ENCODE measurements at places on chromosomes 1 and 21.

- no peak for DNase-seq
Observed at GRCh38 chr1:224213438-224214119, 30.5 kb downstream of the DEGS1 start.

DNA sequence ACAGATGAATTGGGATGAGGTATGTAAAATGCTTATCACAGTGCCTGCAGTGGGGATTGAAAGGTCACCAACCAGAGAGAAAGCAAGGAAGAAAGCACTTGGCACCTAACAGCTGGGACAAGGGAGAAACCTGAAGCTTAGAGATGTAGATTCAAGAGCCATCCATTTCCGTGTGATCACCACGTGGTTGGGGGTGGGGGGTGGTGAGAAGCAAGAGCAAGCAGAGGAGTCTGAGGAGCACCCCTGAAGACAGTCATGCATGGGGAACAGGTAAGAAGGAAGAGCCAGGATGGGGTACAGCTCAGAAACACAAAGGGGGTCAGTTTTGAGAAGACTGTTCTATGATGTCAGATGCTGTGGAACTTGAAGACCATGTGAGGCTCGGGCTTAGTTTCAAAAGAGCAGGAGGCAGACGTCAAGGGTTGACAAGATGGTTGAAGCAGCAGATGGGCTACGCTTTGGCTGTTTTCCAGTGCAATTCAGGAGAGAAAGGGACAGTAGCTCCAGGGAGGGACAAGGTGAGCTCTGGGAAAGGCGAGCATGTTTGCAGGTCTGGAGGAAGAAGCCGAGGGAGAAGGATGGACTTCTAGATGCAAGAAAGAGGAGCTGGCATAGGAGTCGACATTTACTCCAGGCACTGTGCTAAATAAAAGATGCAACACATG lies 17.4 kb downstream of the KANK4 start:
- DNase-seq = no peak

DNA sequence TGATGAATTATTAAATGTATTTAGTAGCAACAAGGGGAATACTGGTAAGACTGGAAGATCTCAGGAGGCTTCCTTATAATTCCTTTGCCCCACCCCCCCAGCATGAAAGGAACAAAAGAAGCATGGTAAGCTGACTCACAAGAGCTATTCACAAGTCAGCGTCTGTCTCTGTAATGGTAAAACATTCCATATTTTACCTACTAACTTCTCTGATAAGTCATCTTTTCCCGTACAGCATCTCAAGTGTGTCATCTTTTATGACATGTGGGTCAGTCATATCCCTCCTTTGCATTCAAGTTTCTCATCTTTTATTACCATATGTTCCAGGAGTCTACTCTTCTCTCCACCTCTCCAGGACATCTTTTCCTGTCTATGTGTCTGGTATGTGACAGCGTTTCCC lies 241.3 kb downstream of the PLA2G4A start:
- DNase-seq = no peak

DNA sequence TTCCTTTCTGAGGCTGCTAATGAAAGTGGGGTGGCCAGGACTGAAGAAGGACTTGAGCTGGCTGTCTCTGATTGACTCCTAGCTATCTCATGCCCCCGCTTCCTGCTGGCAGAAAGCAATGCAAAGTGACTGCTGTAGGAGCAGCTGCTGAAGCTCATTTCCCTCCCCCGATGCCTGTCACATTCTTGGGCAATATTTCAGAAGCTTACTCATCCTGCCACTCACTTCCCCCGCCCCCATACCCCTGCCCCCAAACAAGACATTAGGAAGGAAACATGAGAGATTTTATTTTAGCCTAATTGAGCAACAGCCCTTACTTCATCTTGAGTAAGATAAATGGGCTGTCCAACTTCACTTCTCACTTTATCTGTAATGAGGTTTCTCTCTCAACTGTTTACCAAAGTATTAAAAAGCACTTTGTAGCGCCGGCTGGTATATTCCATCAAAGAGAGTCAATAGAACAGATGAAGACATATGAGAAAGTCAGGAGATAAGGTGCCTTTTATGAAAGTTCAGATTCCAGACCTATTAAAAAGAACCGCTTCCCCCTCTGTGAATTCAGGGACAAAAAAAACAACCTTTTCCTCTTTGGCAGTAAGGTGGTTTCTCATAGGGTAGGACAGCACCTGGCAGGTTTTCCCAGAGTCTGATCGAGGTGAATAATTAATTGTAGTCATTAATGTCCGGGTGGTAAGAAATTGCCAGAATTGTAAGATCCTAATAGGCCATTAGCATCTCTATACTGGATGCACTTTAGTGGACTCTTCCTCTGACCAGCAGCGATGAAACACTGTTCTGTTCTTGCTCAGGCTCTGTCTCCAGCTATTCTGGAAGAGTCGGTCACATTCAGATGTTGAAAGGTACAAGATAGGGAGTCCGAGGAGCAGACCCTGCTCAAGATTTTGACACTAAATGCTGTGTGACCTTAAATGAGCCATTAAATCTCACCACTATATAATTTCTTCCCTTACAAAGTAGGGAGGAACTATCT lies 70.2 kb downstream of the SH3GLB1 start:
- peak; percentile 5 for DNase-seq

DNA sequence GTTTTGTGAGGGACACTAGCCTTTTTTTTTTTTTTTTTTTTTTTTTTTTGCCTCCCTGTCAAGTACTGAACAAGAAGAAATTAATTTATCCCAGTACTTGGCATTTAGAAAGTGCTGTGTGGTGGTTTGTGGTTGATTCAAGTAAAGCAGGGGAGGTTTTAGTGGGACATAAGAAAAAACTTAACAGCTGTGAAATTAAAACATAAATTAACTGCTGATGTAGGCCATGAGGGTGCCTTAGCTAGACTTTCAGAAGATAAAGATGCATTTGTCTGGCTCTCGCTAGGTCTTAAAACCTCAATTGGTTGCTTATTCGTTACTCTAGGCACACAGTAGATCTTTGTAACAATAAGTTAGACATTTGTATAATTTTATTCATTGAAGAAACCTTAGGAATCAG lies 52.3 kb downstream of the SPATA46 start:
- DNase-seq = no peak

DNA sequence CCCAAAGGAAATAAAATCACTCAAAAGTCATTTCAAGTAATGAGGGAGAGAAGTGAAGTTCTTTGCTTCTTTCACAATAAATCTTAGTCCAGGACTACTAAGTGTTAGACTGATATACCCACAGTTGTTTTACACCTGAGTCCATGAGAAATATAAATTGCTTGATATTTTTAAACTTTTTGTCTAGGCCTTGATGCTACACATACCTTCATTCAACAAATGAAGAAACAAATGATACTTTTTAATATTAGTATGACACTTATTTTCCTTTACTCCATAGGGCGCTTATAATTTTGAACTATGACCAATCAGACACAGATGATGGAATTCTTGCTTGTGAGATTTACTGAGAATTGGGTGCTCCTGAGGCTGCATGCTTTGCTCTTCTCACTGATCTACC lies at the start of gene OR14K1:
Gene OR14K1 (plus strand): TSS at position 301 of the 400 bp plus-strand sequence. CDS start 0 bp downstream, at position 301.
- DNase-seq = no peak

DNA sequence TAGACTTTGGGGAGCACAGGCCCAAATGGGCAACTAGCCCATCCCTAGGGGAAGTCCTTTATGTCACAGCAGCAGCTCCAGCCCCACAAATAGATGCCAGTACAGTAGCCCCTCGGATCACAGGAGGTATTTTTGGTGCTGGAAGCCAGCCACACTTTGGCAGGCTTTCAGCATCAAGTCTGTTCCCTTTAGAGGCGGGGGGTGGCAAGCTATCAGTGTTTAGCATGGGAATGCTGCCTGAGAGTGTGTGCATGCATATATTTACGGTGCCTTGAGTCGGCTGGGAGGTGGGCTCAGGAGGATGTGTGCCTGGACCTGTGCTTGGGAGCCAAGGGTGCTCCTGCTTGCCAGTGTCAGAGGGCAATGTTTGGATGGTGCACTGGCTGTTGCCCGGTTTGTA lies 3.5 kb upstream of the PLXNA2 start:
- no peak for DNase-seq

DNA sequence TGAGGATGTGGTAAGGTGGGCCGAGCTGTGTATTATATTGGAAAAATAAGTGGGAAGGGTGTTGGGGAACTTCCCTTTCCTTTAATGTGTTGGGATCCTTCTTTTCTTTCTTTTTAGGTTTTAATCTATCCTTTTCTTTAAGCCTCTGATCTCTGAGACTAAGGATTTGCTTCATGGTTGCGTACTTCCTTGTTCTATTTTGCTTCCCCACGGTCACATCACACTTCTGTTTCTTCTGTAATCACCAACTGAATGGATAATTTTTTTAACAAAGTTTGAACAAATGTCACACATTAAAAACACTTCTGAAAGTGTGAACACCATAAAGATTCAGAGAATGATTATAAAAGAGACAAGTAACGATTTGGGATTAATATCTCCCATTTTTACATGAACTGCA lies 17.4 kb downstream of the DMRTA2 start:
- DNase-seq = no peak

GRCh38 chr1:229088711-229089110 lies 182.2 kb upstream of the RAB4A start:
- DNase-seq = no peak

- no peak for DNase-seq
Observed at GRCh38 chr1:66984491-66984890, 59.7 kb downstream of the MIER1 start.

DNA sequence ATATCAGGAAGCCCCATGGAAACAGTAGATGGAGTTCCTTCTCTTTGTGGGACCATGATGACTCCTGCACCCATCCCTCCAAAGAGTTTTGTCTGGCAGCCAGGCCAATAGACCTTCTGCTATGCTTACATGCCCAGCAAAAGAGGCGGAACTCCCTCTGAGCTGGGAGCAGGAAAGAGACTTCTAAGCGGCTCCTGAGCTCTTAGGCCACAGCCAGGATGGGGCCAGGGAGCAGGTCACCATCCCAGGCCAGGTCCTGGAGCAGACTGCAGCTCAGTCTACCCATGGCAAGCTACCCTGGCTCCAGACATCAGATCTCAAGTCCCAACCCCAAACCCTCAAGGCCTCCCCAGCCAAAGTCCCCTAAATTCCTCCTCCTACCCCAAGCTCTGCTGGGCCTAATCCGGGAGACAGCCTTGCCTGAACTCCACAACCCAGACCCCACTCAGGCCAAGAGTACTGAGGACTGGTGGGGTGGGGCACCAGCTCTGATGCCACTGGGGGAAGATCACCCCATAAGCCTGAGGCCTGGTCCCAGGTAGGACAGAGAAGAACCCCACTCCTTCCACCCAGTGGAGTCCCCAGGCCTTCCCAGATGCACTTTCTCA lies 387.9 kb downstream of the MATN1 start:
- no peak for DNase-seq

DNA sequence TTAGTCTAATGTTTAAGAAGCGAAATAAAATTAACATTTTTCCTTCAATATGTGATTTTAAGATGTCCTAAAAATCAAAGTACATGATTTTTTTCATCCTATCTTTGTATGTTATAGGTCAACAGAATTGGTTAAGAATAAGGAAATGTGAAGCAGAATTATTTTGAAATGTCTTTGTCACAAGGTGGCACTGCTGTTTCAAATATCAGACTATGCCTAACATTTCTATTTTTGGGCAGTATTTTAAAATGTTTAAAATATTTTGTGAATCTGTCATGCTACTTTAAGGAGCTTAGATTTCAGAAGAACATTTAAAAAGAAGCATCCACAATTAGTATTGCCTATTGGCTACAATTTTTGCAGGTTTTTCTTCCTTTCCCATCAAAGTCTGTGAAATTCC lies 38.7 kb downstream of the AMY1C start:
- no peak for DNase-seq

DNA sequence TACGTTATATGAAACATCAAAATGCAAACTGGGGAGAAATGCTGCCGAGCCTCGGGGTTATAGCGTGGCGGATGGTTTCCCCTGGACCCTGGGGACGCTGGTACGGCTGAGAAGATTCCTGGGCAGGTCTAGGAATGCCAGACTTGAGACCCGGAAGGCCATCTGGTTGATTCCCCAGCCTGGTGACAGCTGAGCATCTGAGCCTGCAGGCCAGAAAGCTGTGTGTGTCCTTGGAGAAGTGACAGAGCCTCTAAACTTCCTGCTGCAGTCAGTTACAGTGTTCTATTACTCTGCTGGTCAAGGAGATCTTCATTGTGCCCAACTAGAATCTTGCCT lies 2.3 kb downstream of the VASH2 start:
- DNase-seq = no peak

DNA sequence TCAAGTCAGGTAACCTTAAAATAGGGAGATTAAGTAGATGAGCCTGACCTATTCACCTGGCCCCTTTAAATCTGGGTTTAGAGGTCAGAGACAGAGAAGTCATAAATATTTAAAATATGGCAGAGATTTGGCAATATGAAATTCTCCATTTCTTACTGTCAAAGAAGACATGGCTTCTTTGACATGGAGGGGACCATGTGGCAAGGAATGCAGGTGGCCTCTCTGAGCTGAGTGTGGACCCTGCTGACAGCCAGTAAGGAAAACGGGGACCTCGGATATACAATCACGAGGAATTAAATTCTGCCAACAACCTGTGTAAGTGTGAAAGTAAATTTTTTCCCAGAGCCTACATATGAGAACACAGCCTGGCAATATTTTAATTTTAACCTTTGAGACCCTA lies 427.5 kb upstream of the PROX1 start:
- no peak for DNase-seq

- no peak for DNase-seq
Observed at GRCh38 chr1:165772739-165773138, 4.1 kb upstream of the TMCO1 start.

DNA sequence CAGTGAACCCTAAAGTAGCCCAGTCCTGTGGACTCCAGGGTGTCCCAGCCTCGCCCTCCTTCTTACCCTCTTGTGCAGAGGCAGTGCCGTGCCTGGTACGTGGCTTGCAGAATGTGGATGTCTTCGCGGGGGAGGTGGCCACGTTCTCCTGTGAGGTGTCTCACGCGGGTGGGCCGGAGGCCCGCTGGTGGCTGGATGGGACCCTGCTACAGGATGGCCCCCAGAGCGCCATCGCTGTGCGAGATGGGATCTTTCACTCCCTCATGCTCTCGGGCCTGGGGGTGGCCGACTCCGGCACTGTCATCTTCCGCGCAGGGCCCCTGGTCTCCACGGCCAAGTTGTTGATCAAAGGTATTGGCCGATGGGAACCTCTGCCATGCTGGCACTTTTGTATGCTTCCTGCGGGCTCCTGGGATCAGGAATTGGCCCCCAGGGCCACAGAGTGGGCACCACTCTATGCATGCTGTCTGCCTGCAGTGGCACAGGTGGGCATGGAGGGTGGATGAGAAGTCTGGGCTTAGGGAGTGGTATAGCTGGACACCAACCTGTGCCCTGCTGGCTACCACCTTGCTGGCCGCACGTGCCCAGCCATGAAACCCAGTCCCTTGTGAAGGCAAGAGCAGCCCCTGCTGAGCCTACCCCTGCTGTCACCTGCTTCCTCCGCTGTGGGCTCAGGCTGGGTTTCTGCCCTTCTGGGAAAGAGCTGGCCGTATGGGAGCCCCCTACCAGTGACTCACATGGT lies 92.9 kb downstream of the TRIM11 start:
- no peak for DNase-seq

DNA sequence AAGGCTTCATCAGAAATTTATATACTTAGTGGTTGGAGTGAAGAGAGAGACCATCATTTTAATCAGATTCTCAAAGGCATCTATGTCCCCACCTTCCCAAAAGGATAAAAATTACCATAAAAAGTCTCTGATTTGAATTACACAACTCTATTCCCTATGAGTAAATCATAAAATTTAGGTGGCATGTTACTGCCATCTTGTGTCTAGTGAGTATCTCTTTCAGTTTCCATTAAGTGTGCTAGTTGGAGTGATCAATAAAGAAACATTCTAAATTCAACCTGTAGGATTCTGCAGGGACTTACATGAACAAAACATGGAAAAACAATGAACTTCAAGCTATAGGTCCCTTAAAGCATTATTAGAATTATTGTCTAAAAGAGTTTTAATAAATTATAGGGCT lies 655.4 kb downstream of the LTN1 start:
- DNase-seq = no peak

All from stimulated activated CD4-positive, alpha-beta T cell treated with anti-CD3 and anti-CD28 coated beads, Interleukin-1b, Interleukin-23, amount 100 ng/mL, for 1 hour (primary cell).